ENCODE measurements at places on chromosomes 11 and 22. TPM values are rescaled to one million over a fixed set of nuclear protein-coding genes. Genes with fewer than 3 reads are reported as not detected.
A peak's percentile ranks its signal among the peaks of the same experiment; 100 is the strongest.

- no peak for DNase-seq
Observed at GRCh38 chr11:12775955-12776354, 101.7 kb downstream of the TEAD1 start.

GRCh38 chr11:78742430-78742829, 167.8 kb upstream of the NARS2 start:
- DNase-seq, result peak; percentile 73

- DNase-seq, result no peak
Observed at GRCh38 chr11:116164843-116165242, 607.9 kb downstream of the BUD13 start.

GRCh38 chr11:23429569-23429968, 569.3 kb upstream of the CCDC179 start:
- DNase-seq, result no peak

- peak; percentile 40 for DNase-seq
Observed at GRCh38 chr22:42439821-42440674, 7.8 kb upstream of the NFAM1 start.

GRCh38 chr11:73019996-73020395, 122.1 kb downstream of the FCHSD2 start:
- DNase-seq, result no peak

DNA sequence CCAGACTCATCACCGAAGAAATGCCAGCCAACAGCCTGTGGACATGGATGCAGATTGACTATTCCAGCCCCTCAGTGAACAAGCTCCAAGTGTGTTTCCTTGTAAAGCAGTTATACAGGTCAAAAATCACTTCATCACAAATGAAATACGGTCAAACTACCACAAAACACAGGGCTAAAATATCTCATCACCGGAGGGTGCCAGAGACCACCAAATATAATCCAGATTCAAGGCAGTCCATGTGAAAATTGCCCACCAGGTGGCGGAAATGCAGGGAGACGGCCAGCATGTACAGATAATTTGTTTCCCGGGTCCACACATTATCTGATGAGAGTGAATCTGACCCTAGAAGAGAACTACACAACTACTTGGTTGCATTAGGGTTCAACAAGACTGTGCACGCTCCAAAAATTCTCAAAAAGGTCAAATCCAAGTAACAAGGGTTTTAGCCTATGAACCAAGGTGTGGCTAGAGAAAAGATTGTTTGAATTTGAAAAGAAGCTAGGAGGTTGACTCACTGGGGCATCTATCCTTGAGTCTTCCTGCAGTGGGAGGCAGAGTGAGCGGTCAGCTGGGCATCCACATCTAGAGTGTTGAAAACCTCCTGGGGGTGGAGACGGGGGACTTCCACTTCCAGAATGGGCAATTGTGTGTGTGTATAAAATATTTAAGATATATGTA, 71.7 kb downstream of the IGLL5 start:
- DNase-seq, result peak; percentile 81

- DNase-seq, result no peak
Observed at GRCh38 chr22:45838305-45838887, 138.6 kb downstream of the WNT7B start.

- DNase-seq, result peak; percentile 25
Observed at GRCh38 chr11:17986007-17986710, 26.7 kb downstream of the SERGEF start.

GRCh38 chr11:28877340-28877739, 769.2 kb downstream of the METTL15 start:
- no peak for DNase-seq

DNA sequence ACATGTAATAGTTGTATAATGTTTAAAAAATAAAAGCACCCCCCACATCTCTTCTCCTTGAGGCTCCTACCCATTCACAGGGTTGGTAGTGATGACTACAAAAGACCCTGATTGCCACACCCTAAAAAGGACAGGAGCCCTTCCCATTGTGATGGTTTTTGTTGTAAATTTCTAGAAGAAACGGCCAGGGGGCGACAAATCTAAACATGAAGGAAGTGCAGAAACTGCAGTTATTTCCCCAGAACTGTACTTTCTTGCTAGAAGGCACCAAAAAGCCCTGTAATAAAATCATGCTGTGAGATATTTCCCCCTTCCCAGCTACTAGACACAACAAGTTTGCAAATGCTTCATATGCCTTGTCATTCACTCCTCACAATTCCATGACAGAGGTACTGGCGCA, 10.8 kb downstream of the PRR5L start:
- DNase-seq, result no peak

GRCh38 chr22:43085658-43086606, 3.3 kb downstream of the TTLL1 start:
- peak; percentile 53 for DNase-seq

- no peak for DNase-seq
Observed at GRCh38 chr11:44661311-44661717, 65.4 kb upstream of the TSPAN18 start.

GRCh38 chr11:64181506-64182411, 4.2 kb upstream of the STIP1 start:
- DNase-seq, result peak; percentile 90

- DNase-seq, result no peak
Observed at GRCh38 chr11:116432301-116432700, 340.5 kb downstream of the BUD13 start.

- peak; percentile 91 for DNase-seq
Observed at GRCh38 chr11:2885678-2886081, at the start of gene CDKN1C. Gene CDKN1C (minus strand): TSS chr11:2885775. CDS start chr11:2885456, 319 bp downstream.

GRCh38 chr11:78851878-78852586, 277.4 kb upstream of the NARS2 start:
- DNase-seq, result no peak

DNA sequence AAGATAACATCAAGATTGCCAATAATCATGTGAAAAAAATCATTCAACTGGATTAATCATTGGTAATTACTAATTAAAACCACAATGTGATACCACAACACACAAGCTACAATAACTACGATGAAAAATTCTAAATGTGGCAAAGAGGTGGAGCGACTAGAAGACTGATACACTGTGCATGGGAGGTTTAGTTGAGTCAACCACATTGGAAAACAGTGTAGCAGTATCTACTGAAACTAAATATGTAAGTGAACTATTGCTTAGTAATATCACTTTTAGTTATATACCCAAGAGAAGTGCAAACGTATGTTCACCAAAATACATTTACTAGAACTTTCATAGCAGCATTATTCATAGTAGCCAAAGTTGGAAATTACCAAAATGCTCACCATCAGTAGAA, 359.9 kb downstream of the ETS1 start:
- DNase-seq, result no peak

GRCh38 chr11:44159848-44160721, 64.6 kb downstream of the EXT2 start:
- DNase-seq, result no peak

DNA sequence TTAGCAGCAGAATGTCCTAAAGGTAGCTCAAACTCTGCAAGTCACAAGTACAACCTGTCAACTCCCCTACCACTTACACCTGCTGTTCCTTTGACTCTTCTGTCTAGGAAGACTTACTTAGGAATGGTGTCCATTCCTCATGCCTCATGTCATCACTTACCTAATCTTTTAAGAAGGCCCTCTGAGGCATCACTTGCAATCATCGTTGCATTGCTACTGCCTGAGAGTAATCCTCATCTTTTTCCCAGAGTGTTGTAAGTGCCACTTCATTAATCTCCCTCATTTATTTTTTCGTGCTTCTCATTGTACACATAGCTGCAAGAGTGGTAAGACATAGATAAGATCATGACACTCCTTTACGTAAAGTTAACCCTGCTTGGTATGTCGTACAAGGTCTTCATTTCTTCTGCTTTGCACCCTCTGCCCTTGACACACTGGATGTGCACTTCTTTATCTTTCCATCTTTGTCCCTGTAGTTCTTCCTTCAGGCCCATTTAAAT, 54.6 kb downstream of the SFI1 start:
- DNase-seq, result no peak

GRCh38 chr11:656866-657265, 19.8 kb downstream of the DRD4 start:
- DNase-seq, result no peak

DNA sequence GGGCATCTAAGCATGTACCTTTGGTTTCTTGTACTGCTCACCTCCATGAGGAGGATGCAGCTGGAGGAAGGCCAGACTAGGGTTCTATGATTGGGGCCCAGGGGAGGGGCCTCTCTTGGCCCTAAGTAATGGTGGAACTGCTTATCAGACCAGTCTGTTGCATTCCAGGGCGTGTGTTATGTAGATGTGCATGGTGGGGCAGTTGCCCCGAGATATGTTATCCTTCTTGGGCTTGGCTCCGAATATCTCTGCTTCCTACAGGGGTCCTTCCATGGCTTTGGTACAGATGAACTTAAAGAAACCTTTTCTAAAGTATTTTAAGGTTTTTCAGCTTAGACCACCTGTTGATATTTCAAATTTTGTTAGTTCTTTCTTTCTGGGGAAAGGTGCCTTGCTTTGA, 126.0 kb downstream of the SWAP70 start:
- DNase-seq, result no peak

DNA sequence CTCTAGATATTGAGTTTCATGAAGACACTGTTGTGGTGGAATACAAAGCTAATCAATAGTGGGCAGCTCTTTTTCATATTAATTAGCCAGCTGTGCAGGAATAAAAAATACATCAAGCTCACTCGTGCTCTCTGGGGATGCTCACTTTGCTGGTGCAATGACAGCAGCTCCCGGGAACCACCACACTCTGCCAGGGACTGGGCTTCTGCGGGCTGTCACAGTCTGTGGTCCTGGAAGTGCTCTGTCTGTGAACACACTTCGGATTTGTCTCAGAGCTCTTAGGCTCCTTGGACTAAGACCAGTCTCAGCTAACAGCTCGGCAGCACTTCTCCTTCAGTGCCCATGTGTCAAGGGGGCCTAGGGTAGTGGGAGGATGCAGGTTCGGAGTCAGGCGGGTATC, 393.5 kb downstream of the TENM4 start:
- no peak for DNase-seq

GRCh38 chr11:59011655-59012397, 72.5 kb downstream of the GLYATL1 start:
- no peak for DNase-seq

DNA sequence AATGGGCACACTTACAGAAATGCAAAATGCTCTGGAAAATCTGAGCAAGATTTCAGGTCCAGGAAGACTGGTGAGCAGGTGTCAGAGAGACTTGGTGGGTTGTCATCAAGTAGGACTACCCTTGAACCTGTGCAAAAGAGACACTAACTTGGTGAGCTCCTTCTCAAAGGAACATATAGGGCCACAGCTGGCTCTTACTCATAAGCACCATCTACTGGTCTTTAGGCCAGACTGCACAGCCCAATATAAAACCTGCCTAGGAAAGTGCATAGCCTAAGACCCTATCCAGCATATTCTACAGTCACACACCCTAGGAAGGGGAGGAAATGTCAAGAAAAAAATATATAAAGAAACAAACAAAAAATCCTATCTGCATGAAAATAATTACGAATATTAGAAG, 18.2 kb upstream of the OR10W1 start:
- DNase-seq, result no peak

THRSP gene
- 7.7 TPM for total RNA-seq

OR52E8 gene
- not detected for total RNA-seq

EIF3M gene
- 128 TPM for total RNA-seq

HPX gene
- 0.55 TPM for total RNA-seq

SORL1 gene
- 11.7 TPM for total RNA-seq

LRRC4C gene
- 0.21 TPM for total RNA-seq

PKDREJ gene
- 0.18 TPM for total RNA-seq

DBX1 gene
- total RNA-seq, result not detected

RAC2 gene
- 2.7 TPM for total RNA-seq

OR5A1 gene
- not detected for total RNA-seq

YPEL4 gene
- total RNA-seq, result 0.38 TPM
